Fibroblast of the aortic adventitia (primary cell): ENCODE measurements at places on chromosomes 1 and 21.
A peak's percentile ranks its signal among the peaks of the same experiment; 100 is the strongest.

GRCh38 chr1:4119516-4120220 is 219.6 kb upstream of the C1orf174 start:
- DNase-seq: no peak

DNA sequence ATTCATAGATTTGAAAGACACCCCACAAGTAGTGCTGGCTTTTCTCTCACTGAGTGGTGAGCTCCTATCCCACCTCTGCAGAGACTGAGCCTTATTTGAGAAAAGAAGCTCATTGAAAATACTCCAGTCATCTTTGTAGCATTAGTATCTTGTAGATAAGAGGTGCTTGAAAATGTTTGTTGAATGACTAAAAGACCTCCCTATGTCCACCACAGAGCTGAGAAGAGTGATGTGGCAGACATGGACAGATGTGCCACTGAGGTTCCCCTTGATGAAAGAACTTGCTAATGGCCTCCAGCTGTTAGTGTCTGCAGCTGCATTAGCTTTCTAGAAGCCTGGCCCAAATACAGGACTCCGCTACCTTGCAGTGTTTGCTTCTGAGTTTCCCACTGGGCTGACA is 29.3 kb upstream of the ZBTB8A start:
- no peak for DNase-seq

GRCh38 chr21:31846690-31847089 is 26.1 kb upstream of the HUNK start:
- no peak for DNase-seq

- peak; percentile 18 for DNase-seq
Observed at GRCh38 chr1:192907545-192908243, 98.9 kb downstream of the RGS2 start.

- DNase-seq: no peak
Observed at GRCh38 chr1:109300650-109301151, 6.1 kb downstream of the MYBPHL start.

GRCh38 chr21:38897532-38898421 is 92.0 kb downstream of the ETS2 start:
- DNase-seq: no peak

GRCh38 chr1:41850029-41850428 is 68.7 kb downstream of the HIVEP3 start:
- no peak for DNase-seq

GRCh38 chr21:34565238-34565637 is 49.7 kb downstream of the RCAN1 start:
- no peak for DNase-seq
